ENCODE measurements at places on chromosomes 2 and 18. TPM values are rescaled to one million over a fixed set of nuclear protein-coding genes. Genes with fewer than 3 reads are reported as not detected.

Gene RBM44
- 0.90 TPM for total RNA-seq

DNA sequence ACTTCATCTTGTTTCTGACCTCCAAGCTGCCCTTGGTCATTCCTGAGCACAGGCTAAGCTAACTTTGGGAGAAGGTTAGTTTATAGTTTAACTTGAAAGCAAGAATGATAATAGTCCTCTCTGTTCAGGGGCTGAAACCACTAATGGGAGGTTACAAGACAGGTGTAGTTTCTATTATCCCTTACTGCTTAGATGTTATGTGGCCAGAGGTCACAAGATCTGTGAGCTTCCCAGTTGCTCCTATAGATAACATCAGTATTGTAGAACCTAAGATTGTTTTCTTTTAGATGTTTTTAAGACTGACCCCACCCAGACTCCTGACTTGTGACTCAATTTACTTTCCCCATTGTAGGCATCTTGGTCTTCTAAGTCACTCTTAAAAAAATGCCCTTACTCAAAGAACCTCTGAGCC, 94.8 kb upstream of the LPIN2 start:
- no peak for DNase-seq

DNA sequence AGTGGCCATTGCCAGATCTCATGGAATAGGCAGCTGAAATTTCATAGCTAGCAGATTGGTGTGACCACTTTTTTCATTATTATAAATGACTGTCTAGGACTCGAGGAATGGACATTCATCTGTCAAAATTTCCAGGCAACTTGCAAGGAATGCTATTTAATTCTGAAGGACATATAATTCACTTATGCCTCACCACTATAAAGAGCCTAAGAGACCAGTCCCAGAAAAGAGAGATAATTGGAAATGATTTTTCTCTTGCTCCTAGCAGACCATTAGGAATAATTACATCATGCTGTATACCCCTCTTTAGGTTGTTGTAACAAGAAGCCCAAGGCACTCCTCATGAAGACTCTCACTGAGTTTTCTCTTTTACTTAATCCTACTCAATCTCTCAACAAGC, 557.4 kb upstream of the RAB6C start:
- DNase-seq = no peak

GRCh38 chr2:121705390-121705789, 31.3 kb downstream of the NIFK start:
- DNase-seq = no peak

- DNase-seq = no peak
Measured at GRCh38 chr18:1392046-1392445, 487.4 kb downstream of the ADCYAP1 start.

- DNase-seq = peak; percentile 91
Measured at GRCh38 chr2:43075054-43075593, 151.3 kb downstream of the ZFP36L2 start.

DNA sequence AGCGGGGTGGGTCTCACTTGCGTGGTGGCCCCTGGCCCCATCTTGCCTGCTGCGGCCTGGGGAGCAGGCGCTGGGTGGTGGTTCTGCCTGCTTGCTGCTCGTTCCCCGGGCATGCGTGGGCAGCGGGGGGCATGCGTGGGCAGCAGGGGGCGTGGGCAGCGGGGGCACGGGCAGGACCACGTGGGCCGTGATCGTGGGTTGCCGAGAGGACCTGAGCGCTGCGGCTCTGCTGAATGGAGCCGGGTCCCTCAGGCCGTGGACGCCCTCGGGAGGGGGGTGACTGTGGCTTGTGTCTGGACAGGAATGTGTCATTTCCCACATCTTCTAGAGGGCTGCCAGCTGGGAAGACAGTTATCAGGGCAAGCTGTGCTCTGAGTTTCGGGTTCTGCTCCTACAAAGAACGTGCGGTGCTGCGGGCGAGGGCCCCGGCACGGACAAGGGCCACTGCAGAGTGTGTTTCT, 8.3 kb upstream of the GAL3ST2 start:
- DNase-seq = no peak

GRCh38 chr18:23422751-23423418, 30.2 kb upstream of the RIOK3 start:
- DNase-seq = no peak

Gene FBXO41
- total RNA-seq = 6.5 TPM

DNA sequence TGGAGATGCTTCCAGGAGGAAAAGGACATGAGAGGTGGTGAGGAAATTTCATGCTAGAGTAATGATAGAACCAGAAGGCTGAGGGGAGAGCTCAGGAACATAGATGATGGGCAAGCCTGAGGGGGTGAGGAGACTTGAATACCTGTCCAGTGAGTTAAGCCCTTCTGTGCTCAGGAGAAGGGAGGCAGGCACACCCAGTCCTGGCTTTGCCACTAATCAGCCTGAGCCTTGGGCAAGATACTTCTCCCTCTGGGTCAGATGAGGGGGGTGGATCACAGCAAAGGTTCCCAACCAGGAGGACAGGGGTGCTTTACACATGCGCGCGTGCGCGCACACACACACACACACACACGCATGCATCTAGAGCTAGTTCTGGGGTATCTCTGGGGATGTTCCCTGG, 151.6 kb upstream of the MSH6 start:
- DNase-seq = no peak

GRCh38 chr2:240819126-240819857, 727 bp downstream of the KIF1A start:
- DNase-seq = no peak

DNA sequence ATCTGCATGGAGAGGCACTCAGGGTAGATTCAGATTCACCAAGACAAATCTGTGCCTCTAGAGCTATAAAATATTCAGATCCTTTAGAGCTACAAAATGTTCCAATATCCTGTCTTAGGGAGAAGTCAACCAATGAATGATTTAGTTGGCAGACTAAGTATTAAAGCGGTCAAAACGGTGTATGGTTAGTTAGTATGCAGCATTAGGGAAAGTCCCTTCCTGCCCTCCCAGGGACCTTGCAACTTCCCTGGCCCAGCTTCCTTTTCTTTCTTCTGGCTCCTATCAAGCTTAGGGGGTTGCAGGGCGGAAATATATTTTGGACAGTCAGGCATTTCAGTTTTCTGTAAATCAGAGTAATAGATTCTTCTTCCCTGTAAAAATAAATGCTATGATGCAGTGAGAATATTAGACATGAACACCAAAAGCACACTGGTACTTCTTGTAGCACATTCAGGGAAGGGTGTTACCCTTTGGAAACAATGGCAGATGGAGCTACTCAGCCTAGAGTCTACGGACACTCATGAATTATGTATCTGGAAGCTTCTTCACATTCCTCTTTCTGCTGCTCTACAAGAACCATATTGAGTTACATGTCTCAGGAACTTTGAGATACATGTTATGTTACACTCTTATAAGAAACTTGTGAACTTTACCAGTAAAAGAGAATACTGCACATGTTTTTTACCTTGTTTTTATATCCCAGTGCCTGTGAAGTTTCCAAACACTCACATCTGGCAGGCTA, 45.7 kb downstream of the CCDC93 start:
- no peak for DNase-seq

- no peak for DNase-seq
Measured at GRCh38 chr18:2244641-2245040, 326.7 kb downstream of the METTL4 start.

Gene MYL12A
- 489 TPM for total RNA-seq

Gene CD302
- total RNA-seq = 3.3 TPM

DNA sequence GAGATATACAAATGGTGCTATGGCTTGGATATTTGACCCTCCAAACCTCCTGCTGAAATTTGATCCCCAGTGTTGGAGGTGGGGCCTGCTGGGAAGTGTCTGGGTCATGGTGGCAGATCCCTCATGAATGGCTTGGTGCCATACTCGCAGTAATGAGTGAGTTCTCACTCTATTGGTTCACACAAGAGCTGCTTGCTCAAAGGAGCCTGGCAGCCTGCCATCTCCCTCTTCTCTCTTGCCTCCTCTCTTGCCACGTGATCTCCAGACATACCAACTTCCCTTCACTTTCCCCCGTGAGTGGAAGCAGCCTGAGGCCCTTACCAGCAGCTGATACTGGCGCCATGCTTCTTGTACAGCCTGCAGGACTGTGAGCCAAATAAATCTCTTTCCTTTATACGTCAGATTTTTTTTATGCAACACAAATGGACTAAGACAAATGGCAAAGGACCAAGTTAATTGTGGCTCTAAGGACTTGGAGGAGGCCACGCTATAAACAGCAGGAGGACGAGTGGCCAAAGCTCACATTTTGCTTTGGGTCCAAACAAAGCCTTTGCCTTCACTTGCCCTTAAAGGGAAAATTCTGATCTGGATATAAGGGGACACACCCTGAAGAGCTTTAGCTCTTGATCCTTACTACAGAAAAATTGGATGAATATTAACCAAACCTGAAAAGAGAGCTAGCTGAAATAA, 214.7 kb downstream of the SS18 start:
- no peak for DNase-seq

DNA sequence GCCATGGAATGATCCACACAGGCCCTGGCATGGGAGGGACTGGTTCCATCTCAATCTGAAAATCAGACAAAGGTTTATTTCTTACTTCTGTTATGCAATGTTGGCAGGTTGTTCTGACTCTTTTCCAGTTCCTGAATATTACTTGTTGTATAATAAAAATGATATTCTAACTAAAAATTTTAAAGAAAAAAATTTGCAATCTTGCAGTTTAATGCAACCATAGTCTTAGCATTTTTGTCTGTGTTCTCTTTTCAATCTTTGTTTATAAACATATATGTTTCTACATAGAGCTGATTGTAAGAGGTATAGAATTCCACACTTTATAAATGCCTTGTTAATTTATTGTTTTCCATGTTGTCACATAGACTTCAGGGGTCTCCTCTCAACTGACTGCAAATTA, 143.4 kb downstream of the RPIA start:
- DNase-seq = no peak

Gene EPB41L3
- 0.36 TPM for total RNA-seq

DNA sequence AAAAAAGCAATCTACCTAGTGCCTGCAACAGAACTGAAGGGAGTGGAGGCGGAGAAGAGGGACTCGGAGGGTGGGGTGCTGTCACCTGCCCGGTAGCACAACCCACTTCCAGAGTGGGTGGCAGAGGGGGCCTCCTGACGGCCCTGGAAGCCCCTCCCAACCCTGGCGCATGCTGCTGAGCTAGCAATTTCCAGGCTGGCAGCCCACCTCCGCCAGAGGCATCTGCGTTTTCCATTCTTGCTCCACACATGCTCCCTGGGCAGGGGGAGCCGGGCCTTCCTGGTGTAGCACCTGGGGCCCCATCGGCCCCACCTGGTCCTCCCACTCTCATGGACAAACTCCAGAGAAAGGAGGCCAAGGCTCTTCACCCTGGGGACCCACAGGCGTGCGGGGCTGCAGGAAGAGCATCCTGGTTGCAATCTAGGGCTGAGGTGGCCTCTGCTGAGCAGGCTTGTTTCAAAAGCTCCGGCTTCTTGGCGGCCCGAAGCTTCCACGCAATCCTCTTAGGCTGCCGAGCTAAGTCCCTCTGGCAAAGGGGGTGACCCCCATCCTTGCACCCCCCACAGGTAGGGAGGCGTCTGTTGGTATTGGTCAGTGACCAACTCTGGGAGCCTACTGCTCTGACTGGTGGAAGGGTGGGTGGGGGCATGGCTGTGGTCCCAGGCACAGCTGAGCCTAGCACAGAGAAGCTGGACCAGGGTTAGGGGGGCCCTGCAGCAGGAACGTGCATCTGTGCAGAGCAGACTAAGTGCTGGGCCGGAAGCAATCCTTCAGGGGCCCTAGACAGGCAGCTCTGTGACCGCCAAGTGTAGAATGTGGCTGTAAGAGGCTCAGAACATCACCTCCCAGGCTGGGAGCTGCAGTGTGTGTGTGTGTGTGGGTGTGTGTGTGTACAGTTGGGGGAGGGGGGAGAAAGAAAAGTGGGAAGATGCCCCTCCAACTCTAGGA, 2.6 kb downstream of the HS6ST1 start:
- DNase-seq = no peak

DNA sequence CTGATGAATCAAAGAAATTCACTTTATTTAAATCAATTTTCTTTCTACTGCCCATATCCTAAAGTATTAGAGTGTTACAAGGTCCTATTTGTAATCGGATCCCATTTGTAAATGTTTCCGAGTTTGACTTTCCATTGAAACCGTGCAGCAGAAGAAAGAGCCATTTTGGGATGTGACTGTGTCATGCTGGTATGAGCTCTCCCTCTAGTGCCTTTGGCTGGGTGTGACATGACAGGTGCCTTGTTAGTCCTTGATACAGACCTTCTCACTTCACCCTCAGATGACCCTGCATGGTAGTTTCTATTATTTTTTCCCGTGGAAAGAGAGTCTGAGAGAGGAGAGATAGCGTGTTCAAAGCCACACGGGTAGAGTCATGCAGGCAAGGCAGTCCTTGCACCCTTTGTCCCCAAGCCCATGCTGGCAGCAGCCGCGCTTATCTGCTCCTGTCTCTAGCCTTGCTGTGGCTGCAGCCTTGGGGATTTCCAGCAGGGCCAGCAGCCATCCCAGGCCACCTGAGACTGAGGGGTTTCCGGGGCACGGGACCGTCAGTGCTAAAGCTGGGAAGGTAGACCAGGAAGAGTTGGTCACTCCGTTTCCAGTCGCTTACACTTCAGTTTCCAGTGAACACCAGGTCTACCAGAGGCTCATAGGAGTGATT, 21.4 kb downstream of the CHMP1B start:
- DNase-seq = no peak

DNA sequence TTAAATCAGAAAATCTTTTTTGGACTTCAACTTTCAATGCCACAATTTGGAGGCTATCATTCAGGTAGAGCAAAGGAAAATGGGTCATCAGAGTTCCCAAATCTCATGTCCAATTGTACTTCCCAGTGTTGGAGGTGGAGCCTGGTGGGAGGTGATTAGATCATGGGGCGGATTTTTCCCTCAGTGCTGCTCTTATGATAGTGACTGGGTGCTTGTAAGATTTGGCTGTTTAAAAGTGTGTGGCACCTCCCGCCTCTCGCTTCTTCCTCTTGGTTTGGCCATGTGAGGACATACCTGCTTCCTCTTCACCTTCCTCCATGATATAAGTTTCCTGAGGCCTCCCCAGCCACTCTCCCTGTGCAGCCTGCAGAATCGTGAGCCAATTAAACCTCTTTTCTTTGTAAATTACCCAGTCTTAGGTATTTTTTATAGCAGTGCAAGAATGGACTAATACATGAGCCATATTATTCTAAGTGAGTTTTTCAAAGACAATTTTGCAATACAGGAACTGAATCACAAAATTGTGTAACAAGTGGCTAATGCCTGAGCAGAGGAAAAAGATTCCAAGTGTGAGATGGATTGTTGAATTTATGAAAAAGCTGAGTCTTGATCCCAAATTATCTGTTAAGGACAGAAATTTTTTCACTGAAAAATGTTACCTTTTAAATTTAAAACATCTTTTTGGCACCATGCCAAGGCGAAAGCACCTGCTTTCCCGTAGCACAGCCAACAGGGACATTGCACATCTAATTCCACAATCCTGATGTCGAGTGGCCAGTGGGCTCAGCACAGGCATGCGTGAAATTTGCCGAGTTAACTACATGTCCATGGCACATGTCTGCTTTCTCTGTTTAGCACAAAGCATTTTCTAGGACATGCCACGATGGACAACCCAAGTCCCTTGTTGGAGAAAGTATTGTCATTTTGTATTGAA, 150.9 kb downstream of the COL6A3 start:
- DNase-seq = peak; percentile 27

GRCh38 chr2:223594831-223595230, 7.3 kb downstream of the SCG2 start:
- DNase-seq = no peak

- DNase-seq = no peak
Measured at GRCh38 chr2:177400337-177400923, 7.9 kb downstream of the AGPS start.

All from Panc1 (cell line).